ENCODE measurements at places on chromosomes 5 and 9.
A peak's percentile ranks its signal among the peaks of the same experiment; 100 is the strongest.

DNA sequence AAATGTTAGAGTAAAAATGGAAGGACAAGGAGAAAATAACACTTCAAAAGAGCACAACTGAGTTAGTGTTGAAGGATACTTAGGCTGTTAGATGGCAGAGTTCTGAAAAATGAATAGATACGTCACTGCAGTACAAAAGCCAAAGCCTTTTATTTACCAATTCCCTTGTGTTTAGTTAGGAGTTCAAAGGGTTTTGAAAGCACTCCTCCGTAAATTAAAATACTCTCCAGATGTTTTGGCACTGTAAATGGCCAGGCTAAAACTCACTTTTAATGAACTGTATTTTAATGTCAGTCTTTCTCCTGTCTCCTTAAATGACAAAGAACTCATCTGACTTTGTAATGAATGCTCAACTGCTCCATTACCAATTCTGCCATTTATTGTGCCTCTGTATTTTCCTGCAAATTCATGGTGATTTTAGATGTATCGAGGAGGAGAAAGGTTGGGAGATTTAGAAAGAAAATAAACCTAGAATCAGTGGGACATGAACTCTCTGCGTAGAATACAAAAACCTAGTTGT, 1727.2 kb downstream of the MAT2B start:
- no peak for ATAC-seq

DNA sequence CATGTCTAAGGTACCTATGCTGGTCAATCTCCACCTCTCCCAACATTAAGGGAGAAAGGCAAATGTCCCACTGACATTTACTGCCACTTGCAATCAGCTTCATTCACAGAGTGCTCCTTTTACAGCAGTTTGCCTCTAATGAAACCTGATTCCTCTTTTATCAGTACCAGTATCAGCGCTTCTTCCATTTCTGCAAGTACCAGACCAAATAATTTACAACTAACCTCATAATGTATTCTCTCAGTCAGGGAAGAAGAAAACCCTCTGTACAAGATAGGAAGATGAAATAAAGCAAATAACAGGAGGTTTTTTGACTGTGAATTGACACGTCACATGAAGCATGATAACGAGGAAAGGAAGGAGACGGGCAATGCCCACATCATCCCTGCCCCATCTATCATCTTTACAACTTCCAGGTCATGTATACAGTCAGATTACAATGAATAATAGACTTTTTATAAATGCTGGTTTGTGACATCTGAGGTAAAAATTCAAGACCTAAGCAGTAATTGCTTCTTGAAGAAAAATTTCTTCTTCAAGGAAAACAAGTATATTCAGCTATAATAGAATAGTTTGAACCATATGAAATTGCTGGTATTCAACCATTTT, 21.9 kb downstream of the ABITRAM start:
- ATAC-seq: no peak

DNA sequence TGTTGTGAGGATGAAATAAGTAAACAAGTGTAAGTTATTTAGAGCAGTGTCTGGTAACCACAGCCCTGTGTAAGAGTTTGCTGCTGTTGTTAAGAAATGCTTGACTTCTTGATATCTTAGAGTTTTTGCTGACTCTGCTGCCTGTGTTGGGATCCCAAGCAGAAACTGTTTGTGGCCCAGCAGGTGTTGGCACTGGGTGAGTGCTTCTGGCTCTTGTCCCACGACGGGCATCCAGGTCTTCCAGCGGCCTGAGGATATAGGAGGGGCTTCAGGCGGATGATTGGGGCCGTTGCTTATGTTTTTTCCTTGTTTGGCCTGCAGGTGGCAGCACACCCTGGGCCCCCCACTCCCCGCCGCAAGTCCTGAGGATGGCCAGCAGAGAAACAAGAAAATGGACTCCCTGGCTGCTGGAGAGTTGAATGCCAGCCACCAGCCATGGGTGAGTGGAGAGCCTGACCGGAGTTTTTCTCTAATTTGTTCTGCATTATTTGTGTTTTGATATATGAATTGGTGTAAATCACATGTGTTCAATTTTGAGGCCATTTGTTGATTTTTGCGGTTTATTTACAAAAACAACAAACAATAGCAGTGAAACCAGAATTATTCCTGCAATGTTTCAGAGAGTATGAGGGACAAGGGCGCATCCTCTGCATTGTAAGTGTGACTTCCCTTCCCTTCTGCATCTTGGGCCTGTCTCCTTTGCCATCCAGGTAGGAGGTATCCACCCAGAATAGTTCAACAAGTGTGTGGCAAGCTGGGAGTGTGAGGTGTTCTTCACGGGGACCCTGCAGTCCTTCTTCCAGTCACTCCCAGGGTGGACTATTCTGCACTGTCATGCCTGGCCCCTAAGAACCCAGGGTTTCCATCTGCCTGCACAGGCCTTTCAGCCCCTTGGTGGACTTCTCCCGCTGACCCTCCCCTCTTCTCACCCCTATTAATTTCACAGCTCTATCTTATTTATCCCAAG, 50.3 kb downstream of the SLC22A5 start:
- peak; percentile 49 for ATAC-seq

DNA sequence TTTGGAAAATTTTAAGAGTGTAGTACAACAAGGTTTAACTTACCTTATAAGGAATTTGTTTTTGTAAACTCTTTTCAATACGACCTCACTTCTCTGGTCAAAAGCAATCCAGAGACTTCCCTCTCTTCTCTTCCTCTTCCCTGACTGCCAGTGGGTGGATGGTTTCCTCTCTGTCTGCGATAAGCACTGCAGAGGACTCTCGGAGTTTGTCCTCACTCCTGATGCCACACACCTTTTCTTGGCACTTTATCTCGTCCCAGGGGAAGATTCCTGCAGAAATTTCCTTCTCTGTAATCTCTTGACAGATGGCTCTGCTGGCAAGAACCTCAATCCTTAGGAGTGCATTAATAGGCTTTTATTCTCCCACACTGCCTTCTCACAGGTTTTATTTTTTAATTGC, 641.6 kb downstream of the NR2F1-AS1 start:
- ATAC-seq: no peak

- ATAC-seq: no peak
These were observed 69.7 kb downstream of the GRAMD2B start for GRCh38 chr5:126492939-126493338.

DNA sequence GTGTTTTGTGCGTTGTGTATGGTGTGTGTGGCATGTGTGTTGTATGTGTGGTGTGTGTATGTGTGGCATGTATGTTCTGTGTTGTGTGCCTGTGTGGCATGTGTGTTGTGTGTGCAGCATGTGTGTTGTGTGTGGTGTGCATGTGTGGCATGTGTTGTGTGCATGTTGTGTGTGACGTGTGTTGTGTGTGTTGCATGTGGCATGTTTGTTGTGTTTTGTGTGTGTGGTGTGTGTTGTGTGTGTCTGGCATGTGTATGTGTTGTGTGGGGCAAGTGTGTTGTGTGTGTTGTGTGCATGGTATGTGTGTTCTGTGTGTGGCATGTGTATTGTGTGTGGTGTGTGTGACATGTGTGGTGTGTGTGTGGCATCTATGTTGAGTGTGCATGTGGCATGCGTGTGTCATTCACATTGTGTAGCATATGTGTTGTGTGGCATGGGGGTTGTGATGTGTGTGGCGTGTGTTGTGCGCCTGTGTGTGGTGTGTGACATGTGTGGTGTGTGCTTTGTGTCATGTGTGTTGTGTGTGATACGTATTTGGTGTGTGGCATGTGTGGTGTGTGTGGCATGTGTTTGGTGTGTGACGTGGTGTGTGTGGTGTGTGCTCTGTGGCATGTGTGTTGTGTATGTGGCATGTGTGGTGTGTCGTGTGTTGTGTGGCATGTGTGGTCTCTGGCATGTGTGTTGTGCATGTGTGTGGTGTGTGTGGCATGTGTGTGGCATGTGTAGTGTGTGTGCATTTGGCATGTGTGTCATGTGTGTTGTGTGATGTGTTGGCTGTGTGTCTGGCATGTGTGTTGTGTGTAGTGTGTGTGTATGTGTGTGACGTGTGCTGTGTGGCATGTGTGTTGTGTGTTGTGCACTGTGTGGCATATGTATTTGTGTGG, 46.6 kb upstream of the IRX4 start:
- ATAC-seq: no peak

All from activated T-helper 17 cell treated with anti-CD3 and anti-CD28 coated beads, Interleukin-2, amount 50 U/mL, for 72 hours (primary cell).